ENCODE measurements at places on chromosomes 6 and 20. TPM values are rescaled to one million over a fixed set of nuclear protein-coding genes. Genes with fewer than 3 reads are reported as not detected.

- DNase-seq: no peak
These were observed 380.9 kb upstream of the RGS17 start for GRCh38 chr6:153511896-153512496.

The BTNL2 gene
- not detected for total RNA-seq

DNA sequence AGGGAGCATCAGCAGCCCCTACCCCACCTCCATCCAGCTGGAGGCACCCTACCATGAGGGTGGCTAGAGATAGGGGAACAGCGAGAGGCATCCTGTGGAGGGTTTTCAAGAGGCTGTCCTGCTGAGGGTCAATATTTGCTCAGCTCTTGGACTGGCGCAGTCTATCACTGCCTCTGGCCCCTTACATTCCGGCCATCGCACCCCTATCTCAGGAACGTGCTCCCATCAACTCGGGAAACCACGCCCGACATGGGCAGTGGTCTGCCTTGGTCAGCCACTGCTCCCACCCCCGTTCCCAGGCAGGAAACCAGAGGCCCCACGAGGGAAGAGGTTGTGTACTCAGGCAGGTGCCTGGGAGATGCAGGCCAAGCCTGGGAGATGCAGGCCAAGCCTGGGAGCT lies 57.9 kb downstream of the VEGFA start:
- DNase-seq: no peak

DNA sequence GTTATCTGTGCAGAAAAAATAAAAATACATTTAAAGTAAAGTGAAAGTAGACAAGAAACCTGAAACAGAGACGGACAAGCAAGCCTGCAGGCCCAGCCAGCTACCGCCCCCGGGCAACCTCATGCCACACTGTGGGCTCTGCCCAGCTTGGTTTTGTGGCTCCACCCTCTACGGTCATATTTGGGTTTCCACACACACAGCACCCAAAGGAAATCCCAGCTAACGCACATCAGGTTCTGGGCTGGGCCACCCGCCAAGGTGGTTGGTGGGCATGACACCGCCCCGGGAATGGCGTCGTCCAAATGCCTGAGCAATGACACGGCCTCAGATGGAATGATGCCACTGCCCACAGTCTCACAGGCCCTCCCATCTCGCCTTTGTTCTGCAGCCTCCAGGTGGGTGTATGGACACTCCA lies 22.9 kb downstream of the FAM110A start:
- DNase-seq: no peak

DNA sequence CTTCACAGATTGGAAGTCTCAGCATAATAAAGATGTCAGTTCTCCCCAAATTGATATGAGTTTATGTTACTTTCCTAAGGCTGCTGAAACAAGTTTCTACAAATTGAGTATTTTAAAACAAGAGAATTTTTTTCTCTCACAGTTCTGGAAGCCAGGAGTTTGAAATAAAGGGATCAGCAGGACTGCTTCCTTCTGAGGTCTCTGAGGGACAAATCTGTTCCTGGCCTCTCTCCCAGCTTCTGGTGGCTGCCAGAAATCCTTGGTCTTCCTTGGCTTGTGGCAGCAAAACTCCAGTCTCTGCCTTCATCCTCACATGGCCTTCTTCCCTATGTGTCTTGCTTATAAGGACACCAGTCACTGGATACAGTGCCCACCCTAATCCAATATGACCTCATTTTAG lies 136.1 kb downstream of the TFAP2A start:
- DNase-seq: no peak

DNA sequence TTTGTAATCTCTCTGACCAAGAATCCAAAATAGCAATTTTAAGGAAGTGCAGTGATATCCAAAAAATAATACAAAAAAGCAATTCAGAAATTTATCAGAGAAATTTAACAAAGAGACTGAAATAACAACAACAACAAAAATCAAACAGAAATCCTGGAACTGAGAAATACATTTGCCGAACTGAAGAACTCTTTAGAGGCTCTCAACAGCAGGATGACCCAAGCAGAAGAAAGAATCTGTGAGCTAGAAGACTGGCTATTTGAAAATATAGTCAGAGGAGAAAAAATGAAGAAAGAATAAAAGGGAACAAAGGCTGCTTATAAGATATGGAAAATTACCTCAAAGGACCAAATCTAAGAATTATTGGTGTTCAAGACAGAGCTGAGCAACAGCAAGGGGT lies 22.6 kb downstream of the GABRR1 start:
- DNase-seq: no peak

The TRIM31 gene
- total RNA-seq: not detected

All from esophagus squamous epithelium (tissue), 5 donors.